Urothelium cell line (cell line): ENCODE measurements at places on chromosomes 12 and 14.
A peak's percentile ranks its signal among the peaks of the same experiment; 100 is the strongest.

GRCh38 chr14:52906141-52906601 lies 44.7 kb downstream of the FERMT2 start:
- DNase-seq: peak; percentile 74

DNA sequence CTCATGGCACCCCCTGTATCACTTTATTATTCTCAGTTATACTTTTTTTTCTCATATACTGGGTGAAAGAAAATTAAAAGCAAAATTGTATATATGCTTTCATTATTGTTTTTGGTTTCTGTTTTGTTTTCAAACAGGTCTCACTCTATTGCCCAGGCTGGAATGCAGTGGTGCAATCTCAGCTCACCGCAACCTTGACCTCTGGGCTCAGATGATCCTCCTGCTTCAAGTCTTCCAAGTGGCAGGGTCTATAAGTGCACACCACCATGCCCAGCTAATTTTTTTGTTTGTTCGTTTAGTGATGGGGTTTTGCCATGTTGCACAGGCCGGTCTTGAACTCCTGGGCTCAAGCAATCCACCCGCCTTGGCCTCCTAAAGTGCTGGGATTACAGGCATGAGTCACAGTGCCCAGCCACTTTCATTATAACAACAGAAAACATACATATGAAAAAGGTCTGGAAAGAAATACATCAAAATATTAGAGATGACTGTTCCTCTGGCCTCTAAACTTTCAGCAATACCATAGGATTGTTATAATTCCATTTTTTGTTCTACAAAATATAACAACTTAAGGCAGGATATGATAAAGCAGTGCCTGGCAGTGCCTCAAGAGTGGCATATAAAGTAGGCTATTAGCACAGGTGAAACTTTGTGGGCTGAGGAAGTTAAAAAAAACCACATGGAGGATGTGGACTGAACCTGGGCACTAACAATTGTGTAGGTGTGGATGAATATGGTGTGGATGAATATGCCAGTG lies 5.8 kb upstream of the NTN4 start:
- no peak for DNase-seq

DNA sequence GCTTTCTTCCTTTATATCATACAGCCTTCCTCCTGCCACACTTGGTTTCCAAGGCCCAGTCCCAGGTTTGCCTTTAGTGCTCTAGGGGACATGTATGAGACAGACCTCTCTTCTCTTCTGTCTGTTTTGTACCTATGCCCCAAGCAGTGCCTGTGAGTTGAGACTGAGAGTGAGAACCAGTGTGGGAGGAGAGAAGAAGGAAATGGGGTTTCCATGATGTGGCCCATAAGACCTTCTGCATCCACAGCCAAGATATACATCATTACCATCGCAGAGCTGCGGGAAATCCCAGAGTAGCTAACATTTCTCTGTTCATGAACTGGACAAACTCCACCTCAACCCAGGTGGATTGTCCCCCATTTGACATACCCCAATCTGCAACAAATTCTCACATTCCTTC lies 2.8 kb downstream of the TESPA1 start:
- no peak for DNase-seq

DNA sequence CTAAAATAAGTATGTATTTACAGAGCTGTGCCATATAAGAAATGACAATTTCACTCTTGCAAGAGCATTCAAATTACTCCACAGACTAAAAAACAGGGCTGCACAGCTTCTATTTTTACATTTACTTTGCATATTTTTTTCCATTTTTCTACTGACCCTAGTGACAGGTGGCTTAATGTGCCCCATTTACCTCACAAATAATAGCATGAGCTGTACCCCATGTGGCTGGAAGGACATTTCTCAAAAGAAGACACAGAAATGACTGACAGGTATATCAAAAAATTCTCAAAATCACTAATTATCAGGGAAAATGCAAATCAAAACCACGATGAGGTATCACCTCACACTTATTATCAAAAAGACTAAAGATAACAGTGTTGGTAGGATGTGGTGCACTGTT lies 1128.6 kb downstream of the SLC16A7 start:
- no peak for DNase-seq

GRCh38 chr12:116431677-116432300 lies 127.4 kb upstream of the MAP1LC3B2 start:
- no peak for DNase-seq

DNA sequence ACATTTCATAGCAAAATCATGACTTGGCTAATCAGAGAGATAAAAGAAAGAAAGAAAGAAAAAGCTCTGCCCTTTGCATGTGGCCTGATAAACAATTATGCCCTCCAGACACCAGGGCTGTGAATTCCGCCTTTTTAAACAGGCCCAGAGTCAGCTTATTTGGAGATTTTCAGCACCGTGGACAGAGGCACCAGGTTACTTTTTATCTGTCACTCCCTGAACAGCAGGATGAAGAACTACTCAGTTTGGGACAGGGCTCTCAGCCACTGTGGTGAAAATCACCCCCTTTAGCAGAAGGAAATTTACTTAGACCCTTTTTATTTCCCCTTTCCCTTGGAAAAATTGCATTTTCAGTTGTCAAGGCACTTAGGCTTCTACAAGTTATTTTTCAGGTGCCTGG lies 359.9 kb downstream of the NRXN3 start:
- peak; percentile 43 for DNase-seq
